ENCODE measurements at places on chromosomes 7 and 10. TPM values are rescaled to one million over a fixed set of nuclear protein-coding genes. Genes with fewer than 3 reads are reported as not detected.

The SH2D4B gene
- total RNA-seq = not detected

The LRRD1 gene
- not detected for total RNA-seq

The HOXA10 gene
- total RNA-seq = 8.6 TPM

The MYO1G gene
- 0.09 TPM for total RNA-seq

The DKK1 gene
- 343 TPM for total RNA-seq

The IDE gene
- total RNA-seq = 20.3 TPM

The XRCC2 gene
- 6.9 TPM for total RNA-seq

The LDB3 gene
- total RNA-seq = 0.04 TPM

The HNRNPH3 gene
- 202 TPM for total RNA-seq

The GOLGA7B gene
- 4.9 TPM for total RNA-seq

The IMMP2L gene
- 16.5 TPM for total RNA-seq

The ZNF655 gene
- total RNA-seq = 62.9 TPM

The ANKRD61 gene
- total RNA-seq = 0.50 TPM

All from A549 treated with DMSO at 1 μM for 4 hours (cell line).